ENCODE measurements at places on chromosomes 7 and 10.

DNA sequence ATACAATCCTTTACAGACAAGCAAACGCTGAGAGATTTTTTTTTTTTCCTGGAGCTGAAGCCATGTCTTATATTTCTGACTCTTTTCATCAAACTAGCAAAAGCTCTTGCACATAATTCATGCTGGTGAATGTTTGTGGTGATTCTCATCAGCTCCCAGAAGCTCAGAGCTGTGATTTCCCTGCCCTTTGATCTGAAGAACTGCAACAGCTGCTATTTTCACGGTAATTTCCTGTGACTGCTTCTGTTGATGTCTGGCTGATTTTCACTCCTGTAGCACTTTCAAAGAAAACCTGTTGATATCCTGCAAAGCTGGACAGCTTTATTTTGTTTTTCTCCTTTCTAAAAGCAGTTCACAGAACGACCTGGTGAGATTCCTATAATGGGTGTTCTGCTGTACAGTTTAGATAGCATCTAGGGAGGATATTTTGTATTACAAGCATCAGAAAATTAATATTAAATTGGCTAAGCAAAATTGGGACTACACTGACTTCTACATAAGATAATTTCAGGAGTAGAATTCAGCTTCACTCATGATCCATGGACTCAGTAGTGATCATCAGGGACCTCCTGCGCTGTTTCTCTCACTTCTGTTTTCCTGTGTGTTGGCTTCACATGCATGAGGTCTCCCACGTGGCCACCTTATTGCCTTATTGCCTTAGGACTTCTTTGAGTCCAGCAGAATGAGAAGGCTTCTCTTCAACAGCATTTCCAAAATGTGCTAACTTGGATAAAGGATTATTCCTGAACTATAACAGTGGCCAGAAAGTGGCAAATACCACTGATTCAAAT lies 1111.6 kb upstream of the SORCS1 start:
- no peak for DNase-seq

GRCh38 chr7:45717537-45718235 lies 143.5 kb downstream of the ADCY1 start:
- DNase-seq = no peak

- no peak for DNase-seq
These were observed 7.7 kb downstream of the CTBP2 start for GRCh38 chr10:125152450-125153368.

- DNase-seq = no peak
These were observed 139.0 kb downstream of the CREB5 start for GRCh38 chr7:28551331-28551730.

DNA sequence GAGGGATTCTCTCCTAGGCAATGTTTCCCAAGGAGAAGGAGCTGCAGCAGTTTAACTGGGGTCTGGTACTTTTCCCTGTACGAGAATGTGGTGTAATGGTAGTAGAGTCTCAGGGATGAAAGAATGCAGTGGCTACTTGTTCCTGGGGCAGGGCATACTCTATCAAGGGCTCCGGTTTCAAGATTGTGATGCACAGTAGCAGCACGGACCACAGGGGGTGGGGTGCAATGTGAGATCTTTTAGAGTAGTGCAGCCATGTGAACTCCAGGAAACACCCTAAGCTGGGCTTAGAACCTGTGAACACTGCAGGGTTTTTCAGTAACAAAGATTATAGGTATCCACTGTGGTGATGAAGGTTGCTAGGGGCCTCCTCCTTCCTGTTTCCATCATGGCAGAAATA lies 903.9 kb downstream of the NRG3 start:
- DNase-seq = no peak

GRCh38 chr10:6327961-6328698 lies 125.4 kb downstream of the PFKFB3 start:
- no peak for DNase-seq

DNA sequence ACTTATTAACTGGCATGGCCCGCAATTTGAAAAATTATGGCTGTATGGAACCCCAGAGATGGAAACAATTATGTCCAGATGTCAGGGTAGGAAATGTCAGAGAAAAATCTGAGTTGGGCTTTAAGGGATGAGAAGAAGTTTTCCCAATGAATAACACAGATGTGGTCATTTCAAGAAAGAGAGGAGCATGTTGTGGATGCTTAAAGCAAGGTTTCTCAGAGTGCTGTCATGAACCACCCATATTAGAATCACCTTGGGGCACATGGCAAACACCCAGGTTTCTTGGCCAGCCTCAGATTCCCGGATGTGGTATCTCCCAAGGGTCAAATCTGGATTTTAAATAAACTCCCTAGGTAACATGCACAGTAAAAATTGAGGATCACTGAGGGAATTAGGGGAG lies 43.6 kb downstream of the LAMB4 start:
- no peak for DNase-seq

Data from activated T-cell treated with anti-CD3 and anti-CD28 coated beads, Interleukin-2, amount 50 U/mL, for 48 hours (primary cell).